ENCODE measurements at places on chromosomes 6 and 20.
A peak's percentile ranks its signal among the peaks of the same experiment; 100 is the strongest.

- DNase-seq: no peak
Observed at GRCh38 chr6:56851074-56851473, 103.8 kb upstream of the BEND6 start.

GRCh38 chr6:93954584-93954983 lies 535.2 kb upstream of the EPHA7 start:
- no peak for DNase-seq

- DNase-seq: peak; percentile 88
Observed at GRCh38 chr6:158868890-158869825, 50.0 kb upstream of the EZR start.

- peak; percentile 89 for DNase-seq
Observed at GRCh38 chr20:37523911-37524700, 3.1 kb downstream of the NNAT start.

DNA sequence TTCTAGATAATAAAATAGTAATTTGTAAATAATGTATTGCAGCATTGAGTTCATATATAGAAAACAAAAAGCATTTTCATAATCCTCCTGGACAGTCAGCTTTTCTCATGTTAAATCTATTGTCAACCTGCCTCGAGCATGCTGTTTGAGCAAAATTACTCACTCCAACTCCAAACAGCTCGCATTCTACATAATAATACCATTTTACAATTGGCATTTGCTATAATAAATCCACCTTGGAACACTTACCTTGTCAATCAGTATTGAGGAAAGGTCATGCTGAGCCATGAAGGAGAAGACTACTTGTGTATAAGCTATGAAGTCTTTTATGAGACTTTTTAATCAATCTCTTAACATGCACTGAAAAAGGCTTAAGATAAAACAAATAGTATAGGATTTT lies 682.6 kb downstream of the CBLN4 start:
- DNase-seq: no peak

GRCh38 chr6:21850691-21851090 lies 257.1 kb downstream of the SOX4 start:
- DNase-seq: no peak

- DNase-seq: no peak
Observed at GRCh38 chr6:77466451-77467437, 3.5 kb upstream of the HTR1B start.
